Left lung (tissue), 14 donors: ENCODE measurements at places on chromosomes 3 and 15. TPM values are rescaled to one million over a fixed set of nuclear protein-coding genes. Genes with fewer than 3 reads are reported as not detected.

GRCh38 chr3:104385421-104385820, 981.3 kb upstream of the ALCAM start:
- no peak for DNase-seq

The SRPRB gene
- polyA plus RNA-seq, result 36.2 TPM

- DNase-seq, result no peak
These were observed 42.8 kb downstream of the CD47 start for GRCh38 chr3:108047987-108048386.

The FGF7 gene
- polyA plus RNA-seq, result 23.7 TPM
